GM23338 (cell line): ENCODE measurements at places on chromosomes 11 and 22.
A peak's percentile ranks its signal among the peaks of the same experiment; 100 is the strongest.

DNA sequence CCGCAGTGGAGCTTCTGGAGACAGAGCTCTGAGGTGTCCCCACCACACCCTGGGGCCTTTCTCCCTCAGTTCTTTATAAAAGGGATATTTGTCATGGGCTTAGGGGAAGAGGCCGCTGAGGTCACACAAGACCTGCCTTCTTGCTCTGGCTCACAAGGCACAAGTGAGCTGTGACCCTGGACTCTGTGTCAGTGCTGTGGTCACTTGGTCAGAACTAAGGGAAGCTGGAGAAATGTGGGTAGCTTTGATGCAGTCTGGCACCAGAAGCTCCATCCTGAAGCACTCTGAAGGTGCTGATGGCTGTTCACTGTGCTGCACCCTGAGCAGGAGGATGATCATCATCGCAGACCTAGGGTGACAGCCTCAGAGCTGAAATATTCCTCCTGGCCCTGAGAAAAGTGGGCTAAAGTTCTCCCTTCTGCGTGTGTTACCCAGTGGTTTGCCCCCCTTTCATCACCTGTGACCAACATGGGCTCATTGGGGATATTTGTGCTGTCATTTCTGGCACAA is 28.1 kb upstream of the VPREB1 start:
- DNase-seq = no peak

GRCh38 chr11:116731097-116731761 is 41.6 kb downstream of the BUD13 start:
- DNase-seq = peak; percentile 85

DNA sequence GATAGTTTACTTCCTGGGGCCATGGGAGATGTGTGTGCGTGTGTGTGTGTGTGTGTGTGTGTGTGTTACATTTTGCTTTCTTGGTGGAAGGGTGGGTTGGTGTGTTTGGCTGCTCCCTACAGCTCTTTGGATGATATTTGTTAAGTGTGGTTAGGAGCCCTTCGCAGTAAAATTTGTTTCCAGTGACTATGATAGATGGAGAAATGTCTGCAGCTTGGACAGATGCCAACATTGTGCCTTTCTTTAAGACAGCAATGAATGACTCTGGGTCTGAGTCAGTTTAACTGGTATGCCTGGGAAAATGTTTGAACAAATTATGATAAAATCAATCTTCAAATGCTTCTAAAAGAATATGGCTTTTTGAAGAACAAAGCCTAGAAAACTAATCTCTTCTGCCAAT is 102.7 kb upstream of the TRPC6 start:
- DNase-seq = no peak

DNA sequence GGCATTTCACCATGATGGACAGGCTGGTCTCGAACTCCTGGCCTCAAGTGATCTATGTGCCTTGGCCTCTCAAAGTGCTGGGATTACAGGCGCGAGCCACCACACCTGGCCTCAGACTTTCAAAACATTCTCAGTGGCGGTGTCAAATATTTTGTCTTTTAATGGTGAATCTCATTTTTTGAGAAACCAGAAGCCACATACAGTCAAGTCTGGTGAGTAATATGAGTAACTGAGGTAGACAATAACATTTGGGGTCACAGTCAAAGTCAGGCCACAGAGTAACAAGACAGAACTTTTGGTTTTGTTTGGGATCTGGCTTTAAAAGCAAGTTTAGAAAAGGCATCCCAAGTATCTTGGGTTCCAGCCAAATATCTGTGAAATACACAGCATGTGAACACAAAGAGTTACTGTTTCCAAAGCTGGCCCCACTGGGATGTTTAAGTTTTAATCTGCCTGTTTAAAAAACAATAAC is 5.6 kb upstream of the TMA7B start:
- DNase-seq = no peak

DNA sequence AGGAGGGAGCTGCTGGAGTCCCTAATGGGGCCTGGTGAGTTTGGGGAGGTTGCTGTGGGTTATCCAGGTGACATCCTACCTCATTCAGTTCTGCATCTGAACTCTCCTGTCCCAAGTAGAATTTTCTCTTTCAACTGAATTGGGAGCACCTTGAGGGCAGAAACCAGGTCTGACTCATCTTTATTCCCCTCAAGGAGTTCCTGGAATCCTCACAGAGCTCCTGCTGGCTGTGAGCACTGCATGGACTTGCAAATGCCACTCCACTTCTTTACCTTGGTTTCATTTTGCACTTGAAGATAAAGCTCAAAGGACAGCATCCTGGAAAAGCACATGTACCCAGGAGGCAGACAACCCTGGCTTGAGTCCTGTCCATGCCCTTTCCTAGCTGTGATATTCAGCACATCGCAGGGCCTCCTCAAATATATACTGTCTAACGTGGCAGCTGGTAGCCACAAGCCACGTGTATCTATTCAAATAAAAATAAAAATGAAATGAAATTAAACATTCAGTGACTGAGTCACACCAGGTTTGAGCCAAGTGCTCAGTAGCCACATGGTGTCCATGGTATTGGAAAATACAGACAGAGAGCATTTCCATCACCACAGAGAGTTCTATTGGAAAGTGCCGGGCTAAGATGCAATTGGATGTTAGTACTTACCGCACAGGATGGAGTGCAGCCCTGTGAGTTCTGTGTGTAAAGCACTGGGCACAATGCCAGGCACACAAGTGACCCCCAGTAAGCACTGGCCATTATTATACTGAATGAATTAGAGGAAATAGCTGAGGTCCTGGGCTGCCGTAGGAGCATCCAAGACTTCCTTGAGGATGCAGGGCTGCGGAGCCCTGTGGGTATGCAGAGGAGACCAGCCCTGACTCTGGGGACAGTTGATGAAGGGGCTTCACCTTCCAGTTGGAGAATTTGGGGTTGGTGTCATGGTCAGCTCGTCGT is 149.0 kb downstream of the PKNOX2 start:
- no peak for DNase-seq

DNA sequence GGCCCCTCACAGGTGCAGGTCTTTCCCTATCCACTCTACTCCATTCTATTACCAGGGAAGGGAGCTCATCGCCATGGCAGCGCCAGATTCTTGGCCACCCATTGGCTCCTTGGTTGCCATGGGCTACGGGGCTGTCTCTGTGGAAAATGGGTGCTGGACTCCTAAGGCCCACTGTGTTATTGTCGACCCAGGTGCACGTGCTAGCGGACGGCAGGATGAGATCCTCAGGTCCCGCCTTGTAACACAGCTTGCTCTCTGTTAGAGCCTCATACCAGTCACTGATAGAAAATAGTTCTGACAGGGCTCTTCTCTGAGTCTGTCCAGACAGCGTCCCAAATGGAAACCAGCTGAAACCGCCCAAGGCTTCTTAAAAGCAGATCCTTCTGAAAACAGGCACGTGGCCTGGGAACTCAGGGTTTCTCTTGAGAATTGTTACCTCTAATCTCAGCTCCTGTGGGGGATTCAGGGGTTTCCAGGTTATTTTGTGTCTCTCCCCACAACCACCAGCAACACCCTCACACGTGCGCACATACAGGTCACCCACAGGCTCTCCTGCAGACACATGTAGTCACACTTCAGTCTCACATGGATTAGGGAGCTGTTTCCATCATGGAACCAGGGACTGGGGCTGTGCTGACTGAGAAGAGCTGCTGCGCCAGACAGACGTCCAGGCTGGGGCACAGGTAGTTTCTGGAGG is 1.5 kb downstream of the TUB start:
- peak; percentile 64 for DNase-seq
